ENCODE measurements at places on chromosomes 5 and 9.

DNA sequence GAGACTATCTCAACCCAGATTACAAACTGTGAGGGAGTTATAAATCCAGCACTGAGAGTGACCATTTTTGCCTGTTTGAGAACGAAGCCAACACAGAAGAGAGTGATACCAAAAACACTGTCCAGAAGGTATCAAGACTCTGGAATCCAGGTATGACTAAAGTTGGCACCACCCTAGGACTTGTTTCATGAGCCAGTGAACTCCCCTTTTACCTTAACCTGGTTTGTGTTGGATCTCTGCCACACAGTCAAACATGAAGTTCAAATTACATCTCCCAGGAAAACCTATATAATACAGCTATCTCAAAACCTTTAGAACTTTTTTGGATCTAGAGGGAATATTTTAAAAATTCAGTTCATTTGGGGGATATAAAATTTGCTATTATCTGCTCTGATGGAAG lies 11.4 kb downstream of the ZBTB5 start:
- DNase-seq, result no peak

DNA sequence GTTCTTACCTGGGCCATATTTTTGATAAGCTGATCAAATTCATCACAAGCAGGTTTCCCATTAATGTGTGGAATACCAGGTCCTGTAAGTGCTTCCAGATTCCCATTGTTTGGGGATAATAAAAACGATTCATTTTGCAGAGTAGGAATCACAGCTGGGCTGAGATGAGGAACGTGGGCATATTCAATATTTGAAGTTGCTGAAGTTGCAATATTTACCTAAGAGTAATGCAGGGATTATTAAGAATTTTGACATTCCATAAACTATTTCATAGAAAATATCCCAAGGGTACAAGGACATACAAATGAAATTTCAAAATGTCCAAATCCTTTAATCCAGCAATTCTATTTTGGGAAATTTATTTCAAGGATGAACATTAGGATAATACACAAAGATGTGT lies 55.1 kb downstream of the MPDZ start:
- DNase-seq, result no peak

GRCh38 chr9:138038244-138038671 lies 160.7 kb downstream of the CACNA1B start:
- no peak for DNase-seq

DNA sequence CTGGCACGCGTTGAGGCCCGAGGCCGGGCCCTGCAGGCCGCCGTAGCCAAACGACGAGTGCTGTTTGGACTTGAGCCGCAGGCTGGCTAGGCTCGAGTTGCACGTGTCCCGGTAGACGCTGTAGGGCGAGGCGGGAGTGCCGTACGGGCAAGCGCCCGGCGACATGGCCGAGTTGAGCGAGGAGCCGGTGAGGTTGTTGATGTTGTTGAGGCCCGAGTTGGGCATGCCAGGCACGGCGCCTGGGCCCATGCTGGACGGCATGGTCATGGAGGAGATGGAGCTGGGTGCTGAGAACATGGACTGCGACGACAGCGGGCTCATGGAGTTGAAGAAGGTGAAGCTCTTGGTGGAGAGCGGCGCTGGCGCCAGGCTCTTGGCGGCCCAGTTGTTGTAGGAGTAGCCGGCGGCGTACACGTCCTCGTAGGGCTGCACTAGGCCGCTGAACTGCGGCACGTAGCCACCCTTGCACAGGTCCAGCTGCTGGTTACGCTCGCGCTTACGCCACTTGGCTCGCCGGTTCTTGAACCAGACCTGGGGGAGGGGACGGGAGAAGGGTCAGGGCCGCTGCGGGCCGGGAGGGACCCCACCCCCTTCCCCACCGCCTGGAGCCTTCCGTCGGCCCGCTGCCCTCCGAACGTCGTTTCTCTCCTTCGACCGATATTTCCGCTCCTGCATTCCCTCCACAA lies 5.1 kb downstream of the PITX1 start:
- no peak for DNase-seq

GRCh38 chr9:80699511-80699998 lies 989.8 kb downstream of the TLE1 start:
- DNase-seq, result no peak

DNA sequence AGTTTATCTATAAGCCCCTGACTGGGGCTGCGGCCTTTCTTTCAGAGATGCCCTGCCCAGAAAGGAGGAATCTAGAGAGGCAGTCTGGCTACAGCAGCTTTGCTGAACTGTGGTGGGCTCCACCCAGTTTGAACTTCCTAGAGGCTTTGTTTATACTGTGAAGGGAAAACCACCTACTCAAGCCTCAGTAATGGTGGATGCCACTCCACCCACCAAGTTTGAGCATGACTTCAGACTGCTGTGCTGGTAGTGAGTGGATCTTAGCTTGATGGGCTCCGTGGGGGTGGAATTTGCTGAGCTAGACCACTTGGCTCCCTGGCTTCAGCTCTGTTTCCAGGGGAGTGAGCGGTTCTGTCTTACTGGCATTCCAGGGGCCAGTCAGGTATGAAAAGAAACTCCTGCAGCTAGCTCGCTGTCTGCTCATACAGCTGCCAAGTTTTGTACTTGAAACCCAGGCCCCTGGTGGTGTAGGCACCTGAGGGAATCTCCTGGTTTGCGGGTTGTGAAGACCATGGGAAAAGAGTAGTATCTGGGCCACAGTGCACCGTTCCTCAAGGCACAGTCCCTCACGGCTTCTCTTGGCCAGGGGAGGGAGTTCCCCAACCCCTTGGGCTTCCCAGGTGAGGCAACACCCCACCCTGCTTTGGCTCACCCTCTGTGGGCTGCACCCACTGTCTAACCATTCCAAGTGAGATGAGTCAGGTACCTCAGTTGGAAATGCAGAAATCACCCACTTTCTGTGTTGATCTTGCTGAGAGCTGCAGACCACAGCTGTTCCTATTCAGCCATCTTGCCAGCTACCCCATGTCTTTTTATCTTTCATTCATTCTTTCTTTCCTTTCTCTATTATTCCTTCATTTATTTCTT lies 211.8 kb upstream of the C9orf72 start:
- no peak for DNase-seq

GRCh38 chr9:35767458-35767857 lies 13.4 kb upstream of the MSMP start:
- DNase-seq, result no peak

DNA sequence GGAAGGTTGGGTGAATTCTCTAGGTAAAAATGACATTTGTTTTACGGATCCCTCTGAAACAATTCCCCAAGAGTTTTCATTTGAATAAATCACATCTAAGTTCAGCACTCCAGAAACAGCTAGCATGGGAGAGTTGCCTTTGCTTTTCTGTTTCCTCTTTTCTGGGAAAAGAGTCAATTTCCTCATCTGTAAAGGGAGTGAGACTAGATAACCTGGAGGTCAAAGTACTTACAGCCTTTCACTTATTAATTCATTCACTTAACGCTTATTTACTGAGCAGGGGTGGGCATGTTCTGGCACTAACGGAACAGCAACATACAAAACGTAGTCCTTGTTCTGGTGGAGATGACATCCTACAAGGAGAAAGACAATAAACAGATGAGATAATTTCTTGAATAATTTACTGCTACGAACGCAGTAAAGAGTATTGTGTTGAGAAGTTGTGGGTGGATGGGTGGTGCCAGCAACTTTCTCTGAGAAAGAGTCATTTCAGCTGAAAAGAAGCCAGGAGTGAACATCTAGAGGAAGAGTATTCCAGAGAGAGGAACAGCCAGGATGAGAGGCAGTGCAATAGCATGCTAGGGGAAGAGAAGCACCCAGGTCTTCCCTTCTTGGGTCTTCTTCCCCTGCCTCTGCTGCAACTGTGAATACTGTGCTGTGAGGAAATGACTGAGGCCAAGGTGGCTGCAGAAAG lies 335.6 kb downstream of the ZSWIM6 start:
- DNase-seq, result no peak
